ENCODE measurements at places on chromosomes 1 and 21.

DNA sequence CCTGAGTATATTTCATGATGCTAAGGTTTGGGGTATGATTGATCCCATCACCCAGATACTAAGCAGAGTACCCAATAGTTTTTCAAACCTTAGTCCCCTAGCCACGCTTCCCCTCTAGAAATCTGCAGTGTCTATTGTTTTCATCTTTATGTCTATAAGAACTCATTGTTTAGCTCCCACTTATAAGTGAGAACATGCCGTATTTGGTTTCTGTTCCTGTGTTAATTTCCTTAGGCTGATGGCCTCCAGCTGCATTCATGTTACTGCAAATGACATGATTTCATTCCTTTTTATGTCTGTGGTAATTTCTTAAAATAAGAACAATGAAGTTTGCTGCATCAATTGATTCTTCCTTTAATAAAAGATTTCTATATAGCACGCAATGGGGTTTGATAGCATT lies 301.3 kb downstream of the PLPP3 start:
- no peak for DNase-seq

GRCh38 chr21:15423676-15424445 lies 305.9 kb upstream of the USP25 start:
- DNase-seq = no peak

- DNase-seq = peak; percentile 12
Measured at GRCh38 chr1:50271968-50272578, 151.2 kb downstream of the DMRTA2 start.

DNA sequence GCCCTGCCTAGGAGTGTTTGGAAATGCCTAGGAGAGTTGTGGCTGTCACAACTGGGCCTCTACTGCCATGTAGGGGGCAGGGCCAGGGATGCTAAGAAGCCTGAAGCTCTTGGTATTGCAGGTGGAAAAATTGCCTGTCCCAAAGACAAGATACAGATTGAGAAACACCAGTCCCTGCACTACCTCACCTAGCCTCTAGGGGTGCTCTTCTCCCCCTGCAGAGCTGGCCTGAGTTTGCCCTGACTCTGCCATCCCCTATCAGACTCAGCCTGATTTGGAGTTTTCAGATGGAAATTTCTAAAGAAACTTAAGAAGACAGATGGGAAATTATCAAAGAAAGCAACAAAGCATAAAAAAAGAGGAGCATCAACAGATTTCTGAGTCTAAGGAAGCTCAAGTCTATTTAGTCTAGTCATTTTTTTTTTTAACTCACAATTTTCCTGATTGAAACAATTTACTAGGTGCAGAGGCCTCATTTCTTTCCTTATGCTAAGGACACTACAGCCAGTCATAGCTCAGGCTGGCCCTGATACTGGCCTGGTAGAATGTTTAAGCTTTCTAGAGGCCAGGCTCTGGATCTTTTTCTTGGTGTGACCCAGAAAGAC lies 61.4 kb upstream of the LRRN2 start:
- peak; percentile 32 for DNase-seq

DNA sequence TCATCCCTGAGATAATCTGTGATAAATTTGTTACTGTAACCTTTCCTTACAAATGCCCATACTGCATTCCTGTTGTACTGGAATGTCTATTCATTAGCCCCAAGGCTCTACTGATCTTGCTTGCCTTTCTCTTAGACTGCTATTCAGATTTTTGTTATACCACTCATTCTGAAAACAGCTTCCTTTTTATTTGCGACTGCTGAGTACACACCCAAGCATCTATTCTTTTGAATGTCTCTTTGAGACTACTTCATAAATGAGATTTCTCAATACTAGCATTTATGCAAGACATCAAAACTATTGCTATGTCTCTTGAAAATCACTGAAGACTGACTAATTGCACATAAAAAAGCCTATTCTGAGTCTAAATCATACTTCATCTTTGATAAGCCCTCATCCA lies 38.6 kb downstream of the DENND1B start:
- DNase-seq = peak; percentile 49

DNA sequence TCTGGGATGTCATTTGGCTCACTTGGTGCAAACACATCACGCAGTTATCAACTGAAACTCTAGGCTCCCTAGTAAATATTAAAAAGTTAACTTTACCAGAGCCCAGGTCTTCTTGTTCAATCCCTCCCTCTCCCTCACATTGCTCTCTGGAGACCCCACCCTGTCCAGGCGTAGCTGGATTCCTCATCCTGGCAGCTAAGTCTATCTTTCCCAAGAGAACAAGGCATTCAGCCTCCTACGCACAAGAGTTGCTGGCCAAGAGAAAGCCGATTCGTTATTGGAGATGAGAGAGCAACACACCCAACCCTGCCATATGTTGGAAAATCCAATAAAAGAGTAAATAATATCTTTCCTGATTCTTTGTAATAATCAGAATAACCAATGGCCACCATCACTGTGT lies 117.9 kb downstream of the SLC30A10 start:
- no peak for DNase-seq

- no peak for DNase-seq
Measured at GRCh38 chr1:12450756-12451559, 167.1 kb downstream of the DHRS3 start.

GRCh38 chr1:86846164-86846647 lies 67.7 kb downstream of the SELENOF start:
- DNase-seq = peak; percentile 88

DNA sequence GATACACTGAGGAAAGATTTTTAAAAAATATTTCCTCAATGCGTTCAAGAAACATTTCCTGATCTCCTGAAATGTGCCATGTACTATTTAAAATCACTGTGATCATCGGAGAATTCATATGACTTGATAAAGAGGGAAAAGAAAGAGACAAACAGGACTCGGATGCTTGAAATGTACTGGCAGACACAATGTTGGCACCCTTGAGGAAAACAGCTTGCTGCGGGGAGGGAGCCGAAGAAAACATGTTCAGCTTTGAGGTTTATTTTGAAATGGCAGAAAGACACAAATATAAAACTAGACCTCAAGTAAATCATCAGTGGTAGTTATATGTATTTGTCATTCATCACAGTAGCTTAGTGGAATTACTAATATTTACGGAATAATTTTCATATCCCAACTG lies 100.9 kb upstream of the BRINP3 start:
- DNase-seq = no peak

GRCh38 chr21:26943921-26944320 lies 23.0 kb downstream of the ADAMTS5 start:
- DNase-seq = no peak

- peak; percentile 30 for DNase-seq
Measured at GRCh38 chr1:229127301-229127700, 143.6 kb upstream of the RAB4A start.

DNA sequence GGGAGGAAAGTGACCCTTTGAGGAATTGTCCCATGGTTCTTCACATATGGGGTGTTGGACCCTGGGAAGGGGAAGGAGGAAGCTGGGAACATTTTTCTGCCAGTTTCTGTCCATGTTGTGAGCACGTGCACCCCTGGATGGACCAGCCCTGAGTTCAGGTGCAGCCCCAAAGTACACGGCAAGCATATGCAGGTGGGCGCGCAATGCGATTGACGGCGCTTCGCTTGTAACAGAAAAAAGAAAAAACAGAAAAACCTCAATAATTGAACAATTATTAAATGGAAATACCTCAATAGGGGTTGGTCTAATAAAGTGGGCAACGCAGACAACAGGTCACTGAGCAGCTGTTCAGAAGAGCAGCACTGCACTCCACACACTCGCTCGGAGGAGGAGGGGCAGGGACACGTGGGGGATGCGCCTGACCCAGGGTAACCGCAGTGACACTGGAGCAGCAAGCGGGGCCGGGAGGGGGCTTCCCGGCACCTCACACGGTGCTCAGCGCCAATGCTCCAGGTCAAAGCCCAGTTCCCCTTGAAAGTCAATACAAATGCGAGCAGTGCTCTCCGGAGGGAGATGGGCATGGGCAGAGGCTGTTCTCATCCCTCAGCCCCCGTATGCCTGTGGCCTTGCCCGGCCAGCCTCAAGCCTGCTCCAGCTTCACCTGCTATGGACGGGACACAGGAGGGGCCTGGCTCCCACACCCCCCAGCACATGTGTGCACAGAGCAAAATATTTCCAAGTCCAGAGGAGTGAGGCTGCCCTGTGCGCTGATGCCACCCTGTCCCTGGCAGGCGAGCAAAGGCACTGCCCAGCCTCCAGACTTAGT lies 6.6 kb upstream of the ACTRT2 start:
- DNase-seq = no peak

DNA sequence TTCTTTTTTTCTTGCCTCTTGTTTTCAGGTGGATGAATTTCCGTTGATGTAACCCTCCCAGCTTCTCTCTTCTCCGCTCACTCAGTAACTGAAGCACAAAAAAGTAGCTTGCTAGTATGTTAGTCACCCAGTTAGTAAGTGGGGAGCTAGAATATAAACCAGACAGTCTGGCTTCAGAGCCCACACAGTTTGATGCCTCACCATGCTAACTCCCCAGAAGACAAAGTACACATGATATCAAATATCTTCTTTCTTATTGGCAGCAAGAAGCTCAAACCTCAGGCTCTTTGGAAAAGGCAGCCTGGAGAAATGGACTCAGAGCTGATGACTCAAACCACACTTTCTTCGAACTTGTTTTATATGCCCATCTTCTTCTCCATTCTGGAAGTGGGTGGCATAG lies 187.5 kb upstream of the PLXNA2 start:
- DNase-seq = peak; percentile 94

DNA sequence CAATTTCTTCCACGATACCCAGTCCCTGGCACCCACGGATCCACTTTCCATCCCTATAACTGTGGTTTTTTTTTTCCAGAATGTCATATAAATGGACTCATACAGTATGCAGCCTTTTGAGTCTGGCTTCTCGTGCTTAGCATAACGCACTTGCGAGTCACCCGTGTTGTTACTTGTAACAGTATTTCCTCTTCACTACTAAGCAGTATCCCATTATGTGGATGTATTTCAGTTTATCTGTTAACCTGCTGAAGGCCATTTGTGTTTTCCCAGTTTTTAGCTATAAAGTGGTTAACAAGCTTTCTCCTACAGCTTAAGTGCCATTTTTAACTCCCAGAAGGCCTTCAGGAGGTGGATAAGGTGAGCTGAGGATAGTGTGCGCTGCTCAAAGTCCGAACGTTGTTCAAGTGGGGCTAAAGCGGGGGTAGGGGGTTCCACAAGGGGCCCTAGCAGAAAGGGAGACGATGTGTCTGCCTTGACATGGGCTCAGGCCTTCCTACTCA lies 829 bp downstream of the ADAR start:
- DNase-seq = peak; percentile 75

- no peak for DNase-seq
Measured at GRCh38 chr1:43743206-43743605, 35.9 kb downstream of the ST3GAL3 start.

GRCh38 chr1:156615946-156616345 lies 3.3 kb upstream of the HAPLN2 start:
- DNase-seq = no peak

- peak; percentile 74 for DNase-seq
Measured at GRCh38 chr21:26933448-26933847, 33.4 kb downstream of the ADAMTS5 start.
